ENCODE measurements at places on chromosomes 12 and 14.

DNA sequence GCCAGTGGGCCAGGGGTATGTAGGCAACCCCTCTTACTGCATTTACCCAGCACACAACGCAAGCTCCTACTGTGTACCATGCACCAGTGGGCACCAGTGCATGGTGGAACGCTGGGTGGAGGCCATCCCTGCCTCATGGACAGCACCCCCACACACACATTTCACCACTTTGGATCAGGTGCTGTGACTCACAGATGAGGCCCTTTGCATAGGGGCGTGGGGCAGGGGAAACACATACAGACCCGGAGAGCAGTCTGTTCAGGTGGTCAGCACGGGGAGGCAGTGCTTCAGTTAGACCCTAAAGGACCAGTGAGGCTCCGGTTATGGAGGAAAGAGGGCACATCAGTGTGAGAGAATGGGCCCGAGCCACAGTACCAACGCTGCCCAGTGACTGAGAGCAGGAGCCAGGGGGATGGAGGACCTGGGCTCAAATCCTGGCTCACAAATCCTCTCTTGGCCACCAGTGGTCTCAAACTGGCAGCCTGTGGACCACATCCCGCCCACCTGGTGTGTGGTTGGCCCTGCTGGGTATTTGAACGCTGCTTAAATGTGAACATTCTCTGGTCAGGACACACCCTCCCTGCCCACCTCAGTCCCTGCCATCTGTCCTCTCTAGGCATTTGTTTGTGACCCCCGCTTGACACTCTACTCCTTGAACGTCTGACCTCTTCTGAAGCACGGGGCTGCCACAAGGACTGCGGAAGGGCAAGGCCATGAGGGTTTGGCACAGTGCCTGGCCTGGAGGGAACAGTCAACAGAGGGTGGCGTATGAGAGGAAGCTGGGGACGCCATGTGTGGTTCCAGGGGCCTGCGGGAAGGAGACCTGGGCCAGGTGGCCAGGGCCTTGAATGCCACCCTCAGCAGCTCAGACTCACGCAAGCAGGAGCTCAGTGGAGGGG lies 46.7 kb downstream of the FAM222A start:
- DNase-seq = no peak

GRCh38 chr12:21370845-21371449 lies 1.8 kb upstream of the IAPP start:
- DNase-seq = no peak

DNA sequence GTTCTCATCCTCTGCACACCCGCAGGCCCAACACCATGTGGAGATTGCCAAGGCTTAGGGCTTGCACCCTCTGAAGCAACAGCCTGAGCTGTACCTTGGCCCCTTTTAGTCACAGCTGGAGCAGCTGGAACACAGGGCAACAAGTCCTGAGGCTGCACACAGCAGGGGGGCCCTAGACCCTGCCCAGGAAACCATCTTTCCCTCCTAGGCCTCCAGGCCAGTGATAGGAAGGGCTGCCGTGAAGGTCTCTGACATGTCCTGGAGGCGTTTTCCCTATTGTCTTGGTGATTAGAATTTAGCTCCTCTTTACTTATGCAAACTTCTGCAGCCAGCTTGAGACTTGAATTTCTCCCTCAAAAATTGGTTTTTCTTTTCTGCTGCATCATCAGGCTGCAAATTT lies 373.5 kb upstream of the CLEC14A start:
- DNase-seq = no peak

GRCh38 chr14:76644855-76645518 lies 116.3 kb upstream of the VASH1 start:
- DNase-seq = peak; percentile 34

GRCh38 chr12:124593176-124593575 lies 25.8 kb upstream of the NCOR2 start:
- no peak for DNase-seq

All from H54 (cell line).